ENCODE measurements at places on chromosomes 12 and 14. TPM values are rescaled to one million over a fixed set of nuclear protein-coding genes. Genes with fewer than 3 reads are reported as not detected.
A peak's percentile ranks its signal among the peaks of the same experiment; 100 is the strongest.

DNA sequence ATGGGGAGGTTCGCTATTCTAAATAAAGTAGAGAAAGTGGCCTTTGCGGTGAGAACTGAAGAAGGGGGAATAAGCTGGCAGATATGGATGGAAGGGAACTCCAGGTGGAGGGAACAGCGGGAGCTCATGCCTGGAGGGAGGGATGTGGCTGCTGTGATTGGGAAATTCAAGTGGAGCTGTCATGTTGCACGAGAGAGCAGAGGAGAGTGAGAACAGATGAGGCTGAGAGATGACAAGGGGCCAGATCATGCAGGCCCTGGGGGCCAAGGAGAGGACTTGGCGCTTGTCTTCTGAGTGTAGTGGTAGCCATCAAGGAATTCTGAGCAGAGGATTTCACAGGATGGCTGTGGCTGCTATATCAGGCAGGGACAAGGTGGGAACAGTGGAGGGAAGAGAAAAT, 35.0 kb downstream of the TGFB3 start:
- DNase-seq = peak; percentile 43

Gene BATF
- total RNA-seq = 3.9 TPM

- no peak for DNase-seq
Measured at GRCh38 chr12:40253936-40254335, 29.1 kb downstream of the LRRK2 start.

Gene OR10G3
- total RNA-seq = not detected

Gene TAS2R42
- not detected for total RNA-seq

Gene CPNE6
- total RNA-seq = not detected

- DNase-seq = no peak
Measured at GRCh38 chr12:21800011-21800410, 25.5 kb upstream of the KCNJ8 start.

Gene GPR132
- not detected for total RNA-seq

DNA sequence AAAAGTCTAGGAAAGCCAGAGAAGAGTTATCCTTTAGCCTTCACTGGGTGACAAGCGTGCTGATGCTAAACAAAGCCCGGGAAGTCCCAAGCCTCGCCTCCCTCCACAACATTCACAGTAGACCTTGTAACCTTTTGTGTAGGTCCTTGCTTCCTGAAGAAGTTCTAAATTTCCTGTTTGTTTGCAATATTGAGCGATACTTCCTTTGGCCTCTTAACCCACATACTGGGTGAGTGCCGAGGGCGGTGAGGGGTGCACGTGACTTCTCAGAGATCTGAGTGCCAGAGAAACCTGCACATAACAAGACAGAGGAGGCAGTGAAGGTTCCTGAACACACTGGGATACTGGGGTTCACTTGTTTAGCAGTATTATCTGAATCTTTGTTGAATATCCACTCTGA, 134.3 kb downstream of the PLXNC1 start:
- DNase-seq = no peak

DNA sequence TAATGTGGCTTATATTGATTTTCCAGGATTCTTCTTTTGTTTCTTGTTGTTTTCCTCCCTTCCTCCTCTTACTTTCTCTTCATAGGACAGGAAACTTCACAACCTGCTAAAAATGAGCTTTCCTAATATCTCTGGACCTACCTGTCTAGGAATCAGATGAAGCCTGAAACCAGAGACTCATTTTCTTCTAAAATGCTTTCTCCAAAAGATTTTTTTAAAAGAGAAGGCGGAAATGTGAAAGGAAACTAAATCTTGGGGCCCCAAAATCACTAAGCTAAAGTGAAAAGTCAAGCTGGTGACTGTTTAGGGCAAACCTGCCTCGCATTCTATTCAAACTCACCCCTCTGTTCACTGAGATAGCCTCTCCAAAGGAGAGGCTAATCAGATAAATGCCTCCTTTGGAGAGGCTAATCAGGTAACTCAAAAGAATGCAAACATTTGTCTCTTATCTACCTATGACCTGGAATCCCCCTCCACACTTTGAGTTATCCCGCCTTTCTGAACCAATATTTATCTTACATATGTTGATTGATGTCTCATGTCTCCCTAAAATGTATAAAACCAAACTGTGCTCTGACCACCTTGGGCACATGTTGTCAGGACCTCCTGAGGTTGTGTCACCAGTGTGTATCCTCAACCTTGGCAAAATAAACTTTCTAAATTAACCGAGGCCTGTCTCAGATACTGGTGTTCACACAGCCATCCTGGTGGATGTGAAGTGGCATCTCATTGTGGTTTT, 72.7 kb upstream of the HECTD1 start:
- DNase-seq = no peak

Gene PPP1R1A
- total RNA-seq = not detected

Gene OR6C3
- not detected for total RNA-seq

Gene P2RX4
- total RNA-seq = 8.9 TPM

Gene PROX2
- total RNA-seq = not detected

- no peak for DNase-seq
Measured at GRCh38 chr12:51942056-51942455, 9.4 kb upstream of the ACVR1B start.

Gene PUS1
- total RNA-seq = 9.5 TPM

DNA sequence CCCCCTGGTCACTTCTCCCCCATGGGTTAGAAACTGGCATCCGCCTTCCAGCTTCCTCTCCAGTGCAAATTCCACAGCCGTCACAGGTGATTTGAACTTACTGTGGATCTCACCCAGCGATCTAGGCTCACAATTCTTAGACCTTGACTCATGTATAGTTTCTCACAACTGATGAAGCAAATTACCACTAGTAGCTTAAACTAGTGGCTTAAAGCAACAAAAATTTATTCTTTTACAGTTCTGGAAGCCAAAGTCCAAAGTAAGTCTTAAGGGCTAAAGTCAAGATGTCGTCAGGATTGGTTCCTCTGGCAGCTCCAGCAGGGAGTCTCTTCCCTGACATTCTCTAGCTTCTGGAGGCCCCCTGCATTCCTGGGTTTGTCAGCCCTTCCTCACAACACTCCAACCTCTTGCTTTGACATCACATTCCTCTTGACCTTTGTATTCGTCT, 117.4 kb downstream of the KTN1 start:
- no peak for DNase-seq

Gene KRT84
- total RNA-seq = not detected

Gene MYH6
- not detected for total RNA-seq

- no peak for DNase-seq
Measured at GRCh38 chr14:69154779-69155178, 1.9 kb upstream of the DCAF5 start.

Gene ITGA5
- total RNA-seq = 154 TPM

DNA sequence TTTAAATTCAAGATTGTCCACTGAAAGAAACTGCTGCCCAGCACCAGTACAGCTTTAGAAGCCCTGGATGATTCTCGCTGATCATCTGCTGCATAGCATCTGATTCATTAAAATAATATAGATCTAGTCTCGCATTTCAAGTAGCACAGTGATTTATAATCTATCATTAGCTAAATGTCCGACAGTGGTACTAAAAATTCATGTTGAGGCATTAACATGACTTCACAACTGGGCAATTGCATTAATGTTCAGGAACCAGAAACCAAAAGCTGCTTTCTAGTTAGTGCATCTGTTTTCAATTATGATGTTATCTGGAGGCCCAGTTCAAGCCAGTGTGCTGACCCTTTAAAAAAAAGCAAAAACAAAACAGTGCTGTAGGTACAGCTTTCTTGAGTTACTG, 1987.2 kb upstream of the SEL1L start:
- DNase-seq = peak; percentile 38

GRCh38 chr12:118120579-118121363, 15.2 kb upstream of the PEBP1 start:
- DNase-seq = peak; percentile 53

DNA sequence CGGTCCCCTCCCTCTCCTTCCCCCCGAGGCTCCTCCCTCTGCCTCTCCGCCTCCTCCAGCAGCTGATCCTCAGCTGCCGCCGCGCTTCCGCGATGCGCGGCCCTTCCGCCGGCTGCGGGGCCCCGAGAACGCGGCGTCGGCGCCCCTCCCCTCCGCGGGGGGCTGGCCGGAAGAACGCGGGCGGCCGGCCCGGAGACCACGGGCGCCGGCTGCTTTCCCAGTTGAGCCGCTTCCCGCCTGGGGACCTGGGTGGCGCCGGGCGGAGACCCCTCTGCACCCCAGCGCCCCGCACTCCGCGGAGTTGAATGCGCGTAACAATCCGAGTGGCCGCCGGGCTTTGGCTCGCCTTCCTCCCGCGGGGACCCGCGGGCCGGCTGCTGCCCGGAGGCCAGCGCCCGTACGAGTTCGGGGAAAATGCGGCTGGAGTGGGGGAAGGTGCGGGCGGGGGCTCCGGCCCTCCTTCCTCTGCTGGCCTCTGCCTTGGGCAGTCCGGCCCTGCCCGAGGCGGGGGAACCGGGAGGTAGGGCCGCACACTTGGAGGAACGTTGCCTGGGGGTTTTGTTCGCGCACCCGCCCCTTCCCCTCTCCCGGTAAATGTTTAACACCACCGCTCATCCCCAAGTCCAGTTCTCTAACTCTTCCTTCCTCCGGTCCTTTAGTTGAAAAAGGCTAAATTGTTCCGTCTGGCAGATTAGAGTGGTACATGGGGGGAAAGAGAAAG, 393 bp upstream of the DCAF5 start:
- DNase-seq = no peak

GRCh38 chr12:125355614-125356013, 290.4 kb downstream of the AACS start:
- DNase-seq = no peak

GRCh38 chr12:18054925-18055619, 34.9 kb downstream of the RERGL start:
- DNase-seq = peak; percentile 6

DNA sequence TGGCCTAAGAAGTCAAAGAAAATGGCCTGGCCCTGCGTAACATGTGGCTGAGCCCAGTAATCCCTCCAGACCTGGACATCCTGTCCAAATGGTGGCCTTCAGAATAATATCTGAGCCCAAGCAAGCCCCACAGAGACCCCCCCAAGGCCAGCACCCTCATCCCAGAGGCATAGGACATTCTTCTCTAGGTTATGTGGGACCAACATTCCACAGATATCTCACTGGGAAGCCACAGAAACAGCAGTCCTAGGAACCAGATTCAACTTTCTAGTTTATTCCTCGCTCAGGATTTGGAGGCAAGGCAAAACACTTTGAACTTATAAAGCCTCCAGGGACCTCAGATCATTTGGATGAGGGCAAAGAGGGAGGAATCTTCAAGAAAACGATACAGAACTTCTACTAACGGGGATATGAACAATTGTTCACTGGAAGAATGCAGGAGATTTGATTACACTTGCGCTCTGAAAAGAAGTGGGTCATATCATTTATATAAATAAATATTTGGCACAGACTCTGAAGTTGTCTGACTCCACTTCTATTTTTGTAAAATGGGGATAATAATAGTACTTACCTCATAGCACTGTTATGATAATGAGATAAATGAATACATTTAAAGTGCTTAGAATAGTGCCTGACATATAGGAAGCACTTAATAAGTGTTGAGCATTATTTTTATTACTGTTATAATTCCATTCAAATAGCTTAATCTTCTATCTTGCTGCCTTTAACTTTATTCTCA, 171.5 kb downstream of the NUAK1 start:
- no peak for DNase-seq

DNA sequence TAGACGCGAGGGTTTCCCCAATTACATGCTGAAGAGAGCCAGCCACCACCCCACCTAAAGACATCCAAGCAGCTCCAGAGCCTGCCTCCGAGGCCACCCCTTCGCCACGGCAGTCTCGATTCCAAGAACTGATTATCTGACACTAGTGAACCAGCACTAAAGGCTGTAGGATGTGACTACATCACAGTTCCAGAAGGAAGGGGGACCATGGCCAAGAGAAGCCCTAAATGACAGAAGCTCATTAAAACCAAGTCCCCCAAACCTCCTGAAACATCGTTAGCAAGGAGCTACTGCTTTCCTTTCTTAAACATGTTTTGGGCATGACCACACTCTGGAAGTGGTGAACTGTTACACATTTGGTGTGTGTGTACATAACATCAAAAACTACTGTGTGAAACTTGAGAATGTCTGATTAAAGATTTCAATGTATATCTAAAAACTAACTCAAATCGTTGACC, 88.2 kb downstream of the DUSP16 start:
- DNase-seq = no peak

- no peak for DNase-seq
Measured at GRCh38 chr14:49396801-49397200, 189.4 kb downstream of the RPS29 start.

Gene MUCL1
- not detected for total RNA-seq

- no peak for DNase-seq
Measured at GRCh38 chr14:87687420-87687819, 305.6 kb downstream of the GALC start.

GRCh38 chr12:9634969-9635754, 27.4 kb upstream of the KLRB1 start:
- no peak for DNase-seq

DNA sequence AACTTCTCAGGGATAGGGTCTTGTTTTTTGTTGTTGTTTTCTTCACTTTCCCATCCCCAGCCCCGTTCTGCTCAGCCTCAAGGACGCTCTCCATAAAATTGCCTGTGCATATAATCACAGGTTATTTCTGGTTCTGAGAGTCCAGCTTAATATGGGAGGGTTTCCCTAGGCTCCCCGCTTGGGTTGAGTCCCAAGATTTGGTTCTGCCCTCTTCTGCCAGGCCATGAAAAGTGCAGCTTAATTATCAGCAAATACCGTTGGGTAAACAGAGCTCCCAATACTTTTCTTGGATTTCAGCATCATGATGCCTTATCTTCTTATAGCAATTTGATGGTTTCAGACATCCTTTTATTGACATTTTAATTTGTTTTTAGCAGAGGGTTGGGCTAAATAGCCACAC, 75.6 kb downstream of the GRIN2B start:
- DNase-seq = no peak

Gene FAIM2
- total RNA-seq = 0.98 TPM

Gene AKAP6
- total RNA-seq = 3.0 TPM

Gene LBHD2
- total RNA-seq = not detected

- no peak for DNase-seq
Measured at GRCh38 chr12:122795807-122796206, 21.4 kb downstream of the CCDC62 start.
